ENCODE measurements at places on chromosomes 16 and 17.

DNA sequence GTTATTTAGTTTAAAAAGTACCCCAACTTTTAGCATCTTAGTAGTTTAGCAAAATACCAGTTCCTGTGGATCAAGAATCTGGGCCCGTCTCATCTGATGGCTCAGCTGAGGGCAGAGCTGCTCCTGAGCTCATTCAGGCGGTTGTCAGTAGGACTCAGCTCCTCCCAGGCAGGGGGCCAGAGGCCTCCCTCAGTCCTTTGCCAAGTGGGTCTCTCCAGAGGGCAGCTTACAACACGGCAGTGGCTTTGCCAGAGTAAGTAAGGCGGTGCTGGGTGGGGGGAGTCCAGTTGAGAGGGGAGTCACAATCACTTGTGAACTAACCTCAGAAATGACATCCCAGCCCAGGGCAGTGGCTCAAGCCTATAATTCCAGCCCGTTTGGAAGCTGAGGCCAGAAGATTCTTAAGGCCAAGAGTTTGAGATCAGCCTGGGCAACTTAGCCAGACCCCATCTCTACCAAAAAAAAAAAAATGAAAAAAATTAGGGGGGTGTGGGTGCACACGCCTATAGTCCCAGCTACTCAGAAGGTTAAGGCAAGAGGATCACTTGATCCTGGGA lies 81.5 kb upstream of the MED9 start:
- no peak for DNase-seq

GRCh38 chr17:6523809-6524355 lies 32.5 kb downstream of the PITPNM3 start:
- no peak for DNase-seq

DNA sequence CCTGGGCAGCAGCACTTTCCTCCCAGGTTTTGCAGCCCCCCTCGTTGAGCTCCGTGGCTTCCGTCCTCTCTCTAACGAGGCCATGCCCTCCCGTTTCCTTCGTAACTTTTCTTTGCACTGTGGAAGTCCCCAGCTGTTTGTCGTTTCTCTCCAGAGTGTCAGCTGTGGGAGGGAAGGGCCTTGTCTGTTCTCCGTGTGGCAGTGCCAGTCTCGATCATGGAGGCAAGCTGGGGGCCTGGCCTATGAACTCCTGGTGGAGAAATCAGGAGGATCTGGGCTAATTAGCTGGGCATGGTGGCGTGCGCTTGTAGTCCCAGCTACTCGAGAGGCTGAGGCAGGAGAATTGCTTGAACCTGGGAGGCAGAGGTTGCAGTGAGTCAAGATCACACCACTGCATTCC lies 28.3 kb downstream of the TBCD start:
- DNase-seq: no peak

DNA sequence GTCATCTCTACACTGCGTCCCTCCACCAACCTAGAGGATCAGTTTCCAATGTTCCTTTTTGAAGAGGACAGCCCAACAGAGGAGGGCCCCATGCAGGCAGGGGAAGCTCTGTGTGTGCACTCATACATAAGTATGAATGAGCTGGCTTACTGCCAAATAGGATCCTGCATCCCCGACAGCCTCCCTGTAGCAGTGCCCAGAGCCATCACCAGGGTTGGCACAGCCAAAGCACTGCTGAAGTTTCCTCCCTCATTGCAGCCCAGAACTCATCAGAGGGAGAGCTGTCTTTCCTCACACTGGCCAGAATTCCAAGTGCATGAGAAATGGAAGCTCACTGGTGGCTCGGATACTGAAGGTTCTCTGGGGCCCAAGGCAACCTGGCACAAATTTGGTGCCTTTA lies 114.4 kb downstream of the ASIC2 start:
- no peak for DNase-seq

DNA sequence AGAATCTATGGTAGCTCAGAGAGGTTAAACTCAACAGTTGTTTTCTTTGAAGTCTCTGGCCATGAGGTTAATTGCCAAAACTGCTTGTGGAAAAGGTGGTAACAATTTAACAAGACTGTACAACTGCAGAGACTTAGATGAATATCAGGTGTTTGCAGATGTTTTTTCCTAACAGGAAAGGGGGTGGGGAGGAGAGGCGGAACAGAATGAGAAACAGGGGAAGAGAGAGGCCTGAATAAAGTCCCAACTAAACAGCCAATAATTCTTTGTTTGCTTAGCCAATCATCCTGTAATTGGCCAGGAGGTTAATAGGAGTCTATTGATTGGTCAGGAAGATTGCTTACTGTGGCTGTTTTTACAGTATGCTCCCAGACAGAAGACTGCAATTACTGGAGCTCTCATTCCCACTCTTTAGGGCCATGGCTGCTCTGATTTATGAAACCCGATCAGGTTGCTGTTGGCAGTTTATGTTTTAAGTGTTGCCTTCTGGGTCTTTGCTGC lies 249.7 kb upstream of the TBX2 start:
- no peak for DNase-seq

Measured in activated naive CD4-positive, alpha-beta T cell (primary cell).